ENCODE measurements at places on chromosomes 5 and 9.
A peak's percentile ranks its signal among the peaks of the same experiment; 100 is the strongest.

DNA sequence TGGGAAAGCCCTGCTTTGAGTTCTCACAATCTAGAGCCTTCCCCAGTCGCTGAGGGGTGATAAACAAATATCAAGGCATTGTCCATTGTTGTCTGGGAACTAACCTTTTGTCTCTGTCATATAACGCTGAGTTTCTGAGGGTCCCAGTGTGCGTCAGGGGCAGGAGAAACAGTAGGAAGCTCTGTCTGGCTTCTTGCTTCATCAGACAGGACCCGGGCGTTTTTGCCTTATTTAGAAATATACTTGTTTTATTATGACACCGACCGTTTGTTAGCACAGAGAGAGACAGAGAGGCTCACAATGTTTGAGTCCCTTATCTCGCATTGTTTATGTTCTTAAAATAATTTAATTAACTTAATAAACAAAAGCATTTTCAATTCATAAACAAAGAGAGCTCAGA is 204.9 kb upstream of the GAS1 start:
- no peak for DNase-seq

DNA sequence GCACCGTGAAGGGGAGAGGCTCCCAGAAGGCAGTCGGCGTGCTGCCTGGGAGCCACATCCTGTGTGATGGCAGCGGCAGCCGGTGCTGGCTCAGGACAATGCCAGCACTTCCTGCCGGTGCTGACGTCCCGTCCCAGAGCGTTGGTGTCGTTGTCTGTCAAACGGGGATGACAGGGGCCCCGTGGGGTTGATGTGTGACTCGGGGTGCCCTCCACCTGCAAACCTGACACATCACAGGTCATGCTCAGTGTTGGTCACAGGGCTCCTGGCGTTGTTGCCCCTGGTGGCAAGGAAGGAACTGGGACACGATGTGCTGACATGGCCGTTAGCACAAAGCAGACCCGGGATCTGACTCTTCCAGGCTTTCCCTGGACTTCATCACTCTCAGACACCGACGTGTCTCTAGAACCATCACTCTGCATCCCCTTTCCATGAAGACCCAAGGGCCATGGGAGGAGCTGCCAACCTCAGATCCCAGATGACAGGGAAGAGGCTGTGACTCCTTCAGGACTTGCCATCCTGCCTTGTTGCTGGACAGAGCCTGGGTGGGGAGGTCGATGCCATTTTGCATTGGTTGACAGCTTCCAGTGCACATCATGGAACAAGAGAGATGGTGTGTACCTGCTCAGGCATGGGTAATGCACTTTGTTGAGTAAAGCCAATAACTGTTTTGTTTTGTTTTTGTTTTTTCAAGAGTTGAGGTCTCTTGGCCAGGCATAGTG is 21.5 kb downstream of the PLPP7 start:
- DNase-seq, result no peak

GRCh38 chr5:157230610-157231009 is 35.3 kb upstream of the CYFIP2 start:
- no peak for DNase-seq

DNA sequence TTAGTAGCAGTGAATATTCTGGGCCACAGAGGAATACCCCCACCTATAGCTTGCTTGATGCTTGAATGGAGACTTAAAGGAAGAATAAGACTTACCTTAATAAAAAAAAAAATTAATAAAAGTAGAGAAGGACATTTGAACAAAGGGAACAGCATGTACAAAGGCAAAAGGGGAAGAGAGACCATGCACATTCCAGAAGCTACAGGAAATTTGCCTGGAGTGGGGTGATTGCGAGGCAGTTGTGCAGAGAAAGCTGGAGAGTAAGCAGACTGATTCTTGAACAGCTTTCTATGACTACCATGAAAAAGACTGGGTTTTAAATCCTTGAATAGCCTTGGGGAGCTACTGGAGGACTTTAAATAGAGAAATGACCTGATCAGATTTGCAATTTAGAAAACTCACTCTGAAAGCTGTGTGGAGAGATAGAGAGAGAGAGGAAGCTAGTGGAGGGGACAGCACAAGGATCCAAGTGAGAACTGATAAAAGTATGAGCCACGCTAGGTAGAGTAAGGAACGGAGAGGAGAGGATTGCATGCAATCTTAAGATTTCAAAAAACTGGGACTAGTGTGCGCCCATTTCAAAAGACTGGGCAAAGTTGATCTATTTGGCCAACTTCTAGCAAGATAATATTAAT is 12.5 kb upstream of the SSBP2 start:
- no peak for DNase-seq

- no peak for DNase-seq
Observed at GRCh38 chr9:121324316-121324715, 45.7 kb downstream of the STOM start.

- DNase-seq, result no peak
Observed at GRCh38 chr5:53418409-53418808, 62.0 kb upstream of the FST start.

GRCh38 chr5:10366310-10367272 is 13.1 kb downstream of the MARCHF6 start:
- DNase-seq, result no peak

DNA sequence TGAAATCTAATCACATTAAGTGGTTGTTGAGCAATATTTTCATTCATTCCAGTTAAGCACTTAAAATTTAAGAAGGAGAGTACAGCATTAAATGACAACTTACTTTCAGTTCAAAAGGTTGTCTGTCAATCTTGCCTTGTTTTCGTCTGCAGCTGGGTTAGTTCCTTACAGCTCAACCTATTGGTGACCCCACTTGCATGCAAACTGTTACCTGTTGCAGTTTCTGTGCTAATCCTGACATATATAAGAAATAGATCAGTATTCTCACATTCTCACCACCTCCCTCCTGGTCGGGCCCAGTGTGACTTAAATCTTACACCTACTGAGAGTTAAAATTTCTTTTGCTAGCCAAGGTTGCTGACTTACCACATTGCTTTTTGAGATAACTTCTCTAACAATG is 191.8 kb upstream of the SMC2 start:
- no peak for DNase-seq

DNA sequence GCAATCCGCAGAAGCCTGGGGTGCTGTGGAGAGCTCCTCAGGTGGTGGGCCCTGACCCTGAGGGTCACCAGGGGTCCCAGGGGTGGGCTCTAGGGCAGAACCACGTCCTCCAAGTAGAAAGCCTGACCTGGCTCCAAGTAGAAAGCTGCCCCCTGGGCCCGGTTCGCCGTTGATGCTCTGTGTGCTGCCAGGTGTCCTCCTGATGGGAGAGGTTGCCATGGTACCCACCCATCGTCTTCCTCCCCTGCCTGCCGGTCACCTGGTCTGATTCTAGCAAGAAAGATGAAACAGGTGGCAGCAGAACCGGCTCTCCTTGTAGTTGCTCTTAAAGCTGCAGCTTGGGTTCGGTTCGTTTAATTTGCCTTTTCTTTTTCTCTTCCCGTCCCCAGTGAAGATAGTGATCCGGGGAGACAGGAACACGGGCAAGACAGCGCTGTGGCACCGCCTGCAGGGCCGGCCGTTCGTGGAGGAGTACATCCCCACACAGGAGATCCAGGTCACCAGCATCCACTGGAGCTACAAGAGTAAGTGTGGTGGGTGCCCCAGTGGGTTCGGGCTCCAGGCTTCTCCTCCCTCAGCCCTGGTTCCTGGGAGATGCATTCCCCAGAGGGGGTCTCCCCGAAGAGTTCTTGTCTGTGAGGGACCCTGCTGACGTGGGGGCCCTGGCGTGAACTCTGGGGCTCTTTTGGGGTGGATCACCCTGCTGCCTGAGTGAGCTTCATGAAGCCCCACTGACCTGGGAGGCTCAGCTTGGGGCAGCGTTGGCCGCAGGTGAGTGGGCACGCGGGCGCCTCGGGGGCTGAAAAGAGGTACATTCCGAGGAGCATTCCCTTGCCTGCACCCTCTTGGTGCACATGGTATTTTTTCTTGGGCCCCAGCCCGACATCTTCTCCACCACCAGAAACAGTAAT is 15.6 kb downstream of the RABL6 start:
- DNase-seq, result no peak

DNA sequence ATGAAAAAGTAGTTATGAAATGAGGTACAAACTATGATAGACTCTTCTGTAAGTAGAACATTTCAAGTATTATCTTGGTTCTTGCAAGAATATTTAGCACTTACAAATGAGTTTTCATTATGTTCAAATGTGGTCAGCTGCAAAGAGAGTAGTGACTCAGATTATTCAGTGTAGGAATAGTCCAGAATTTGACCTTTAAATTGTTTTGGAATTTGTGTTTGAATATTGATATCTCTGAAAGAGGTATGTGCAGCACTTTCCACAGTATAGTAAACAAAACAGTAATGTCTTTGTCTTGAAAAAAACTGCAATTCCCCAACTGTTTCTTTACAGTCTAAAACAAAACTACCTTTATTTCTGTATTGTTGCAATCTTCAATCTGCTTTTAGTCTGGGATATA is 56.1 kb downstream of the WDR70 start:
- DNase-seq, result no peak

GRCh38 chr9:5442400-5443011 is 4.8 kb upstream of the PLGRKT start:
- no peak for DNase-seq

GRCh38 chr5:127827451-127827850 is 124.3 kb downstream of the CCDC192 start:
- DNase-seq, result no peak

GRCh38 chr9:87849144-87849758 is 33.4 kb upstream of the SPATA31E1 start:
- no peak for DNase-seq

- no peak for DNase-seq
Observed at GRCh38 chr9:129704807-129705206, 39.4 kb downstream of the PRRX2 start.

- DNase-seq, result no peak
Observed at GRCh38 chr5:134873494-134873893, 677 bp upstream of the TXNDC15 start.

GRCh38 chr5:62779010-62779422 is 200.4 kb downstream of the LRRC70 start:
- DNase-seq, result no peak

- DNase-seq, result no peak
Observed at GRCh38 chr9:128159522-128159783, 612 bp upstream of the BBLN start.

- peak; percentile 78 for DNase-seq
Observed at GRCh38 chr5:177005619-177006264, 837 bp downstream of the UIMC1 start.

GRCh38 chr5:138975098-138975847 is 100.1 kb upstream of the LRRTM2 start:
- peak; percentile 64 for DNase-seq

All from mesothelial cell of epicardium (in vitro differentiated cells).